ENCODE measurements at places on chromosomes 5 and 9. TPM values are rescaled to one million over a fixed set of nuclear protein-coding genes. Genes with fewer than 3 reads are reported as not detected.

DNA sequence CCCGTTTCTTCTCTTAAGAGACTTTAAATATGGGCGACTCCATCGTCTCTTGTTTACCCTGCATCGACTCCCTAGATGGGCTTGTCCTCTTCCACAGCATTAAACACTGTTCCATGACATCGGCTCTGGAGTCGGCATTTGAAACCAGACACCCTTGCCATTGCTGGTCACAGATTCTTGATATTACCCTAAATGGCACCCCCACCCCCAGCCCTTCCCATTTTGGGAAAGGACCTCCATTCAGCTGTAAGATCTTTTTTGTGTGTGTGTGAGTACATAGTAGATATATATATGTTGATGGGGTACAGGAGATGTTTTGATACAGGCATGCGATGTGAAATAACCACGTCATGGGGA is 51.1 kb upstream of the SH3PXD2B start:
- DNase-seq: no peak

DNA sequence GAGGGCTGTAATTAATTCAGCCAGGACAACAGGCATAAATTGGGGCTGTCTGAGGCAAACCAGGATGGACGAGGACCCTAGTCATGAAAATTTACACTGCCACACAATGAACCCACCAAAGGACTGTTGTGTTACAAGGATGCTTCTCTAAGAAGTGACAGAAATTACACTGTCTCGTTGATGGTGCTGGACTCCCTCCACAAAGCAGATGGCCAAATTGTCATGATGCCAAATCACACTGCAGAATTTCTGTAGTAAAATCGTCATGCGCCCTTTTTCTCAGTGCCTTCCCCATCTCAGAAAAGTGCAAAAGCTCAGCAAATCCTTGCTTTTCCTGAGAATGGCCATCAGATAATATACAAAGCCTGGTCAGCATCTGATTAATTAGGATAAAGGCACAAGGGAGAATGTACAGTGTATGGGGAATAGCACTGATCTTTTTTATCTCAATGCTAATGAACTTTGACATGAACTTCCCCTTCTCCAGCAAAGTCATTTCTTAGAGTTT is 545.8 kb downstream of the CSNK1G3 start:
- DNase-seq: no peak

DNA sequence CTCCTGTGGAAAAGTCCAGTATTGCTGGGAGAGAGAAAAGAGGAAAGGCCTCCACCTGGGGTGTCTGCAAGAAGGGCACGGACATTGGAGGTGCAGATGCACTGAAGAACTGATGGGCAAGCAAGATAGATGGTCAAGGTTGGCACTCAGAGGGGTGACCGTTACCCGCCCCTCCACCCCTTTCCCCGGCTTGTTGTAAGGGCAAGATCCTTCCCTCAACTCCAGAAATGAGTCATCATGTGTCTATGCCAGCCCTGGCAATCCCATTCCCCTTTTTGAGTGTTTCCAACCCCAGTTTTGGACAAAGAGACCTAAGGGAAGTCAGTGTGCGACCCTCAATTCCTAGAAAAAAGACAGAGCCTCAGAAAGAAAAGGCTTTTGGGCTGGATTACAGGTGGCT is 34.9 kb upstream of the ATP6V1G1 start:
- no peak for DNase-seq

GRCh38 chr5:132193165-132193694 is 34.4 kb downstream of the P4HA2 start:
- no peak for DNase-seq

- DNase-seq: no peak
Observed at GRCh38 chr5:179257176-179257682, 88.0 kb downstream of the ADAMTS2 start.

DNA sequence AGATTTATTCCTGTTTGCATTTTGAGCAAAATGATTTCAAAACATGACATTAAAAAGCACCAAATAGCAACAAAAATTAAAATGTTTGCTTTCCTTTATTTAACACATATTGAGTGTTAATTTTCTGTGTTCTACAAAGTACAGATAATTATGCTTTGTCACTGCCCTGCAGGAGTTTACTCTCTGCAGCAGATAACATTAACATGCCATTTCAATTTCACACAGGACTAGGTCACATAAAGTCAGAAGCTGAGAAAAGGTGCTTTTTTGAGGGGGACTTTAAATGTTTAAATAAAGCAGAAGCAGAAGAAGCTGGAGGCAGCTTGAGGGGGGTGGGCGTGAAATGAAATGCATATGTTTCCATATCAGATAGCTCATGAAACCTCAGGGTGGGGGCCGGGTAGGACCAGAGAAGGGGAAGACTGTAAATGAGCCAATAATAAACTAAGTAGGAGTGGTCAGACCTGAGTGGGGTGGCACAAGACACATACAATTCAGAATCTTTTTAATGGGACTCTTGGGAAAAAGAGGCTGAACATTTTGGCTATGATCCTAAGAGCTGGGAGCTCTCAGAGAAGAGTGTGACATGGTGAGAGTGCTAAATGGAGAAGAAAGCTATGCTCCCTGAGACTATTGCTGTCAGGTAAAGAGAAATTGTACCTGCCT is 387.5 kb downstream of the FAM170A start:
- peak; percentile 33 for DNase-seq

DNA sequence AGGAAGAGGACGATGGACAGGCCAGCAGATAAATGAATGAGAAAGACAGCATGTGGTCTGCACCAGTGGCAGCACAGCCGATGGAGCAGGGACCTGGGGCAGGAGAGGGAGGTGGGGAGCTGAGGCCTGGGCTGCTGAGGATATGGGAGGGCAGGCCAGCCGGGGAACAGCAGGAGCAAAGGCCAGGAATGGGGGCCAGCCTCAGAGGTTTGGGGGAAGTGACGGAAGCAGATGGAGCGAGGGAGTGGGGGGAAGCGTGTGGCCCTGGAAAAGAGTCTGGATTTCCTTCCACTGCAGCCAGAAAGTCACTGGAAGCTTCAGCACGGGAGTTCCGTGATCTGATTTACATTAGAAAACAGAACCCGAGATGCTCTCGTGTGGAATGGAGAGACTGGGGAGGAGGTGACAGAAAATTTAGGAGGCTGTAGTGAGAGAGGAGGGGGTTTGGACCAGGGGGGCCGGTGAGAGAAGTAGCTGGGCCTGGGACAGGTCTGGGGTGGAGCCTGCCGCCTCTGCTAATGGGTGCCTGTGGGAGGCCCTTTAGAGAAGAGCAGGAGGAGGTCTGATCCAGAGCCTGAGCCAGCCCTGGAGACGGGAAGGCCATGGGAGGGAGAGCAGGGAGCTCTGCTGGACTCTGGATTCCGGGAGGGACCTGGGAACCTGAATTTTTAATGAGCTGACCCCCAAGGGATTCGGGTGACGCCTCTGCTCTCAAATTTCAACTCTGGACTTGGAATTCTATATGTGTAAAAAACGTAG is 65.4 kb downstream of the TSPAN17 start:
- DNase-seq: no peak

DNA sequence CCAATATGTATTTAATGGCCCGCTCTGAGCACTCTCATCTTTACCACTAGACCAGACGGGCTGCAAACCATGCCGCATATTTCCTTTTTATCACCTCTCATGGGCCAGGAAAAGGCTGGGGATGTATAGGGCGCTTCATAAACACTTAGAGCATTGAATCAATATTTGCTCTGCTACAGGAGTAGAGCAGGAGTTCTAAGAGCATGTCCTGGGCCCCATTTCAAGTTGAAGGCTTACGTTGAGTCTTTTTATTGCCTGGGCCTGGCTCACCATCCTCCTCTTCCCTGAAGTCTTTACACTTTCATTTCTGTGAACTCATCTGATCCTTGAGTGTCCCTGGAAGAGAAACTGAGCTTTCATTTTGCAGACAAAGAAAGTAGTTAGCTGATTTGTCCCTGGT is 112.4 kb downstream of the FSTL4 start:
- DNase-seq: no peak

DNA sequence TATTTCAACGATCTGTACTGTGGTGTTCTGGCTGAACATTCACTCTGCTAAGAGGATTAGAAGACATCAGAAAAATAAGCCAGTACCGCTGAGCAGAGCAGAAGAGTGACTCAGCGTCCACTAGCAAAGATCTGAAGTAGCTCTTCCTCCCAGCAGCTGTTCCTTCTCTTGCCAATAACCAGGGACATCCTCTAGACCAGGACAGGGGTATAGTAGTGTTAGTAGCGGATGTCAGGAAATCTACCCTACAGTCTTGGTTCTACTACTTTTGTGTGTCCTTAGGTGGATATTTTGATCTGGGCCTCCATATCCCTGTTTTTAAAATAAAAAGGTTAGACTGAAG is 103.6 kb downstream of the TSSK1B start:
- DNase-seq: no peak

- DNase-seq: peak; percentile 6
Observed at GRCh38 chr9:85536076-85536475, 205.7 kb downstream of the AGTPBP1 start.

GRCh38 chr5:140114341-140115185 is 654 bp downstream of the PURA start:
- DNase-seq: peak; percentile 38

GRCh38 chr9:87684627-87685219 is 41.2 kb upstream of the CTSL start:
- DNase-seq: peak; percentile 38

DNA sequence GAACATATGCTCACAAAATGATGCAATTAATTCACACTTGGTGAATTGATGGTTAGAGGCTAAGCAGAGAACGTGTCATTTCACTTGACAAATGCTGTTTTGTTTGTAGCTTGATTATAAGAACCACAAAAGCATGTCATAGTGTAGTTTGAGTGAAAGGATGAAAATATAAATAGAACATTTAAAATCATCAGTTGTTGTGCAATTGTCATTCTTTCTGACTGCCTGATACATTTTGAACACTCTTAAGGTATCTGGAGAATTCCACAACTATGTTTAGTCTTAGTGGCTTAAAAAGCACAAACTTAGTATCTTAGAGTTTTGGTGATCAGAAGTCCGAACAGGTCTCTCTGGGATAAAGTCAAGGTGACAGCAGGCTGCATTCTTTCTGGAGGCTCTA is 129.4 kb downstream of the BASP1 start:
- no peak for DNase-seq

- DNase-seq: no peak
Observed at GRCh38 chr5:126527892-126528291, 67.1 kb downstream of the ALDH7A1 start.

DNA sequence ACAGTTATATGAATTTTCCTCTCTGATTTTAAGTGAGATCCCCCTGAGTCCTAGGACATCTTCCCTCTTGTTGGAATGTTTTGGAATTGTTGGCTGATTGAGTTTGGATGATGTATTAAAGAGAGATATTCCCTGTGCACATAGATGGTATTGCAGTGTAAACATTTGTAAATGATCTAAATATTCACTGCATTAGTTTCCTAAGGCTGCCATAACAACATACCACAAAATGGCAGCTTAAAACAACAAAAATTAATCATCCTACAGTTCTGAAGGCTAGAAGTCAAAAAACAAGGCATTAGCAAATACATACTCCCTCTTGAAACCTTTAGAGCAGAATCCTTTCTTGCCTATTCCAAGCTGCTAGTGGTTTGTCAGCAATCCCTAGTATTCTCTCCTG is 38.0 kb upstream of the MROH2B start:
- DNase-seq: no peak

DNA sequence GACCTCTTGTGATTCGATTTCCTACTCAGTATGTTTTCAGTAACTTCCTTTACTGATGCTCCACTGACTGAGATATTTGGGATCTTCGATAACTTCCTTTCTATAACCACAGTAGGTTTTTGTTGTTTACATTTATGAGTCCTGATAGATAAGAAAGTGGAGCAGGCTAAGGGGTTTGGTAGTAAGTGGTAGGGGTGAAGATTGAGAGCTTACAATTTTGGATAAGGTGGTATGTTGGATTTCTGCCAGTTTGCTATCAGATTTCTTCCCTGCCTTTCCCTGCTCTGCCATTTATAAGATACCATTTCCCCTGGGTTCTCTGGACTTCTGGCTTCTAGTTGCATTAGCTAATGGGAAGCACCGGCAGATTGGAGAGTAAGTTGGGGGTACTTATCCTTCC is 7.9 kb upstream of the NDUFS4 start:
- no peak for DNase-seq

DNA sequence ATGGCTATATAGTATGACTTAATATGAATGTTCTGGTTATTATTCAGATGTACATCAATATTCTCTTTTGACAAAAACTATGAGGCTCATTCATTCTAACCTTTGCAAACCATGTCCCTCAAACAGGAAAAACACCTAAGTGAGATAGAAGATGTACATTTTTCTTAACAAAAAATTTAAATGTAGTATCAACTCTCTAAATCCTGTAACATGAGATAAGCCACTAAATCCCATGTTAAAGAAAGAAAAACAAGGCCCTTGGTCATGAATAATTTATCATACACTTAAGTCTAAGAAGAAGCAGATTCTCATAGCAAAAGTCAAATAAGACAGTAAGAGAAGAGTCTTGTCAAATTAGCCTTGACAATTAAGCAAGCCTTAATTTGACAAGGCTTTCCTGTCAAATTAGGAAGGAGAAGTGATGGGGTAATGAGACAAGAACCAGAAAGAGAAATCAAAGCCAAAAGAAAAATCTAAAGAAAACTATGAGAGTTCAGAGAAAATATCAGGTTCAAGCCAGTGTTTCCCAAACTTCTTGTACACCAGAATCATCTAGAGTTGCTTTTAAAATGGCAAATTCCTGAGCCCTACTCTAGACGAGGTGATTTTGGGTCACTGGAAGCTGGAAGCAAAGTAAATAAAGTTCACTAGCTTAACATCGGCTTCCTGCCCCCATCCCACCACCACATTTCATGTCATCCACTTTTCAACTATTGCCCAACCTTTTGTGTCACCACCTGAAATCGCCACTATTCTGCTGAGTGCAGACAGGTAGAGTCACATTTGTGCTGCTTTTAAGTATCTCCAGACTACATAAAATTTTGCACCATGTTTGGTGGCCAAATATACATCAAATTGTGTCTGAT is 76.5 kb downstream of the NR6A1 start:
- DNase-seq: peak; percentile 44

DNA sequence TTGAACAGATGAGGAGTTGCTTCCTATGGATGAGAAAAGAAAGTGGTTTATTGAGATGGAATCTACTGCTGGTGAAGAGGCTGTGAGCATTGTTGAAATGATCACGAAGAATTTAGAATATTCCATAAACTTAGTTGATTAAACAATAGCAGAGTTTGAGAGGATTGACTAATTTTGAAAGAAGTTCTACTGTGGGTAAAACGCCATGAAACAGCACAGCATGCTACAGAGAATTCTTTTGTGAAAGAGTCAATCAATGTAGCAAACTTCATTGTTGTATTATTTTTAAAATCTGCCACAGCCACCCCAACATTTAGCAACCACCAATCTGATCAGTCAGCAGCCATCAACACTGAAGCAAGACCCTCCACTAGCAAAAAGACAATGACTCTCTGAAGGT is 309.1 kb downstream of the SPOCK1 start:
- DNase-seq: no peak

Gene CKS2
- 301 TPM for total RNA-seq

Gene LCN9
- total RNA-seq: not detected

Gene INPP5E
- 26.2 TPM for total RNA-seq

Gene EPB41L4A
- not detected for total RNA-seq

Gene EIF4E1B
- total RNA-seq: not detected

Gene SPATA24
- total RNA-seq: 4.2 TPM

Gene SPINK6
- total RNA-seq: not detected

Data from A673 (cell line).